Stimulated activated CD4-positive, alpha-beta T cell treated with anti-CD3 and anti-CD28 coated beads, Interleukin-1b, Interleukin-23, amount 100 ng/mL, for 1 hour (primary cell): ENCODE measurements at places on chromosomes 7 and 10.

DNA sequence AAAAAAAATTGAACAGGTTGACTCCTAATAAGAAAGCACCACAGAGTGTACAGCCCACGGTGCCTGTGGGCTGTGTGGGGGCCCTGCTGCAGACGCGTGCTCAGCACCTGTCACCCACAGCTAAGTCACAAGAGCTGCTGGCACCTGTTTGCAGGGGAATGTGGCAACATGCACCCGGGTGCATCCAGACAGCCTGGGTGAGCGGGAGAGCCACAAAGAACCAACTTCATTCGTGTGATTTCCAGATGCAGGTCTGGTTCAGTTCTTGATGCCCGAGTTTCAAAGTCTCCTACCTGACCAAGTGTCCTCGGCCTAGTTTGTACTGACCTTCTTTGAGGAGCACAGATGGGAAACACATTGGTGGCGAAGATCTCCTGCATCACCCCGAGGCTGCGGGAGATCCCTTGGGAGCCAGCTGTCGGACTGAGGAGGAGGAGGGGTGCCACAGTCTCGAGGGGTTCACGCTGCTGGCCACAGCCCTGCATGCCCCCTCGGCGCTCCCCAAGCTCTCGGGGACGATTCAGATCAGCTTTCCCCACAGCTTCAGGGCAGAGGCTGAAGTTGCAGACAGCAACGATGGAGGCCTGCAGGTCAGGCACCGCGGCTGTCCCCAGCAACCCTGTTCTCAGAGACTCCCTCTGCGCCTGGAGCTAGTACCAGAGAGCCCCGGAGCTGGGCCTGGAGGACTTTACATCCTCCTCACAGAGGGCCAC lies 35.3 kb downstream of the AMZ1 start:
- no peak for DNase-seq

- no peak for DNase-seq
Observed at GRCh38 chr10:116126954-116127695, 145.9 kb downstream of the GFRA1 start.

DNA sequence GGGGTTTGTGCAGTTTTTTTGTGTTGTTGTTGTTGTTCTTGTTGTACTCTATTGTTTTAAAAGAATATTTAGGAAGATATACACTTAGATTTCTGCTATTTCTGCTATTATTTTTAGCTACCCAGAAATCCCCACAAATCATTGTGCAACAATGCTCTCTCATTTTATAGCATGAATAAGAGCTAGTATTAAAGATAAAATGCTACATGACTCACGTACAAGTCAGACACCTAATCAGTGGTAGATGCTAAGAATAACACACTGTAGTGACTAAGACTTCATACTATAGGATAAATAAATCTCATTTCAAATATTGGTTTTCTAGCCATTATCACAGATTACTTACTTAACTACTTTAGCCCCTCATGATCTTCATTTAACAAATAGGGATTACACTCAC lies 920.5 kb downstream of the KCNMA1 start:
- DNase-seq = no peak

DNA sequence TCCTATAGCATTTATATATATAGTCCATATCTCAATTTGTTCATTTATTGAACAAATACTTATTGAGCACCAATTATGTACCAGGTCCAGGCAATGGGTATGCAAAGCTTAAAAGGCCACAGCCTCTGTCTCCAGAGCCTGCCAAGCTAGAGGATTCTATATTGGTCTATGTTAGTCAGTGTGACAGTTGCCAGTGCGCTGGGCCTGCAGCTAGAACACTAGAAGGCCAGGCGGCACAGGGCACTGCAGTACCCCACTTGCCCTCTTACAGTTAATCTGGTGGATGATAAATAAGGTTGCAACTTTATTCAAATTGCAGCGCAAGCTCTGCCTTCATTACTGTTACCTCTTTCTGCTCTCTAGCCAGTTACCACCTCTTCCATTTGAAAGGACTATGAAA lies 68.8 kb downstream of the PPP1R3C start:
- DNase-seq = no peak

- DNase-seq = no peak
Observed at GRCh38 chr10:81894616-81895015, 19.6 kb downstream of the NRG3 start.

DNA sequence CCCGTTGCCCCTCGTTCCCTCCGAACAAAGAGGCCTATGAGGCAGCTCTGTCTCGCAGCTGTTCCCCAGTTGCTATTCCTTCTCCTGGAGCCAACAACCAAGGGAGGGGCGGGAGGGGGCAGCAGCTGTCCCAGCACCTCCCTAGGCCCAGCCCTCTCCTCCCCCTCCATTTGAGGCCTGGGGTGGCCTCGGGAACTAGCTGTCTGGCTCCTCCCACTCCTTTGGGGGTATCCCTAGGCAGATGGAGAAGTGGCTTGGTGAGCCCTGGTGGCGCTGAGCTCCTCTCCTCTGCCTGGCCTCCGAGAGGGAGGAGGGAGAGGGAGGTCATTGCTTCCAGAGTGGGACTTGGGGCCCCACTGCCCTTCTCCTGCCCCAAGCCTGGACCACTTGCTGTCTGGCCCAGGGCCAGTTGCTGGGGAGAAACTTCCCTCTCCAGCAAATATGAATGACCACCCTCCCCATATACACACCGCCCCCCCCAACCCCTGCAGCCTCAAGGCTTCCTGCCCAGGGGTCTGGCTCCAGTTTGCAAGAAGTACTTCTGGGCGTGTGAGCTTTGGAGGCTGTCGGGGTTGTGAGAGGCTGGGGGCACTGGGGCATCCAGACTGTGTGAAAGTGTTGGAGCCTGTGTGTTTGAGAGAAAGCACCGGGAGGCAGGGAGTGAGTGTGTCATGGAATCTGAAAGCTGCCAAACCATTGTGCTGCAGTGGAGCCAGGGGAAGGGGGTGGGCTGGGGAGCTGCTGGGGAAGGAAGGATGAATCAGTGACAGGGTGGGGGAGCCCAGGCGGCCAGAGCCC lies 3.1 kb downstream of the FLNC start:
- DNase-seq = no peak

DNA sequence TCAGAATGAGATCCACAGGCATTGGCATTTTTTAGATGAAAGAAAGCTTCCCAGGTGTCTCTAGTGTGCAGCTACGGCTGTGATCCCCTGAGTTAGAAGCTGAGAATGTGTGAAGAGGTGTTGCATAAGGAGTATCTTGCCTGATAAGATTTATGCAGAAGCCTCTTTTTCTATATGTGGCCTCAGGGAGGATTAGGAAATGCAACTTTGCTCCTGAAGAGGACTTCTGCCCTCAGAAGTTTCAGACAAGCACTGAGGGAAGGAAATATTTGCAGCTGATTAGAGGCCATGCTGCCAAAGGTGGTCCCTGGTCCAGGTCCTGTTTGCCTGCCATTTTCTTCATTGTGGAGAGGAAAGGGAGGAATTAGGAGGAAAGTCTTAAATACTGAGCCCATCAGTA lies 551.8 kb downstream of the PHTF2 start:
- no peak for DNase-seq

DNA sequence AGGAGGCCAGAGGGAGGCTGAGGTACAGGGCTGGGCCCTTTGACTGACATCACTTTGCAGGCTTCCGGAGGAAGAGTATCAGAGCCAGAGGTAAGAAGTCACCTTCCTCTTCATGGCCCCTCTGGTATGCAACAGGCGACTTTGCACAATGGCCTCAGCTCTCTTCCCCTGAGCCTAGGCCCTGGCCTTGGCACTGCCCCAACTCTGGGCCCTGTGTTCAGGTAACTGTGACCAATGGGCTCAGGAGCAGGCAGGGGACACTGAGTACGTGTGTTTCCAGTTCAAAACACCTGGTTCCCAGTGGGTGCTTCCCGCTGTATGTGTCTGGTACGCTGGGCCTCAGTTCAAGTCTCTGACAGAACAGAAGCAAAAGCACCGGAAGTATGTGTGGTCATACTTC lies 12.1 kb upstream of the PAX2 start:
- no peak for DNase-seq

DNA sequence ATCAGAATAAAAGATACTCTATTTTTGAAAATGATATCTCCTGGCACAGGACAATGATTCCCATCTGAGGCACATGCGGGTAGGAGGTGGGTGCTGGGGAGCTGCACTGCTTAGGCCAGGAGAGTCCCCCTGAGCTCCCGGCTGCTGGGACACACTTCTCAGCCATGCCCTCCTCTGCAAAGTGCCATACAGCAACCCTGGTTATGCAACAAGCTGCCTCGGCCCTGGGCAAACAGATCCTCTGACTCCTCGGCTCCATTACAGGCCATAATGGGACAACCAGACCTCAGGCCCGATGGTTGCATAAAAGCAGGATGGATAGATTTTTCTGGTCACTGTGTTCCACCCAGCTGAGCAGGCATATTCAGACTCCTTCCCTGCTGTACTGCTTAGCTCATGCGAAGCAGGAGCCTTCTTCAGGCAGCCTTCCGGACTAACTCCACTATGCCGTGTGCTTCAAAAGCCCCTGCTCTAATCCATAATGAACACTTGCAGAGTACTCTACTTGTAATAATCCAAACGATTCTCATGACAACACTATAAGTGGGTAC lies 6.5 kb upstream of the LEP start:
- no peak for DNase-seq
